WTC11 (cell line): ENCODE measurements at places on chromosomes 6 and 20. TPM values are rescaled to one million over a fixed set of nuclear protein-coding genes. Genes with fewer than 3 reads are reported as not detected.
A peak's percentile ranks its signal among the peaks of the same experiment; 100 is the strongest.

GSTA4 gene
- 12.6 to 24.6 TPM (median 23.1 TPM) in 3 replicates for total RNA-seq

GRCh38 chr6:159279790-159280277 is 110.6 kb downstream of the FNDC1 start:
- no peak for DNase-seq

RALGAPA2 gene
- total RNA-seq: 18.2 to 20.6 TPM (median 18.6 TPM) in 3 replicates

VGLL2 gene
- 0.11 TPM in 1 of 3 replicates, not detected in the others for total RNA-seq

DNA sequence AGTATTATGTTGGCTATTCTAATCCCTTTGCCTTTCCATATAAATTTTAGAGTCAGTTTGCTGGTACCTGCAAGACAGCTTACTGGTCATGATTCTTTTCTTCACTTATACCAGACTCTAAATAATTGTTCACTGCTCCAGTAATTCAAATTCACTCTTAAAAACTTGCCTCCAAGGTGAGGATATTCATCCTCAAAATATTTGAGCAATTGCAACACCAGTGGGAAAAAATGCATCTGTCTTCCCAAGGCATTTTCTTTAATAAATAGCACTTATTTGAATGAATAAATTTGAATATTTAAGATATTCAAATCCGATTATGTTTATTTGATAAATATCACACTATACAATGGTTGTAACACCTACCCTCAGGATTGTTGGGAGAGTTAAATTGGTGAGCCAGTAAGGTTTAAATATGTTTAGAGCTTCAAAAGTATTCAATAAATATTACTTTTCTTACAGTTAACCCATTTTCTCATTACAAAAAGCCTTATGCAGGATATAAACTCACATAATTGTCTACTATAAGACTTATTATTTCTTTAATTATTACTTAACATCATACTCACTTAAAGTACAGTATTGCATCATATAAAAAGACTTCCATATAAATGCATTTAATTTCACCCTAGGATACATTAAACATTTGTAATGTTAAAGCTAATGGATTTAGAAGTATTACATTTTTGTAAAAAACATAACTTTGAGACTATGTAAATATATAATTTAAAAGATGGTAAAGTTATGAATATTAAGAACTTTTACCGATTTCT is 285.6 kb downstream of the SAMD5 start:
- DNase-seq: no peak

- DNase-seq: no peak
These were observed 227.3 kb upstream of the TENT5A start for GRCh38 chr6:81979767-81980166.

DNA sequence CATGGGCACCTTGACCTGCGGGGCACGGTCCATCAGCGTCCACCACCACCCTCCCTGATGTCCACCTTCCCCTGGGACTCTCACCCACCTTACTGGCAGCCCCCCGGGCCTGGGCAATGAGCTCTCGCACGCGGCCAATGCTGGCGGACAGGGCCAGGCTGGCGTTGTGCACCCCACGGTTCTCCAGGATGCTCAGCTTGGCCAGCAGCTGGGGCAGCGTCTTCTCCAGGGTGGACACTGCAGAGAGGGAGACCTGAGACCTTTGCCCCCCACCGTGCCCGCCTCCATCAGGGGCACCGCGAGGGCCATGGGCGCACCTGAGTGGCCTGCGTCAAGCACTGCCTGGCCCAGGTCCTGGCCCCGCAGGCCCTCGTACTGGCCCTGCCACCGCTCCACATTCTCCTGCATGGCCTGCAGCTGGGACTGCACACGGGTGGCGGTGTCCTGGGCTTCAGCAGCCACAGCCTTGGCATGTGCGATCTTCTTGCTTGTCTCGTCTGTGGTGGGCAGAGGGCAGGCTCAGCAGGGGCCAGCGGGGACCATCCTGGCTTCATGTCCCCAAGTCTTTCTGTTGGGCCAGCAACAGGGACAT is 12.0 kb downstream of the ADRM1 start:
- no peak for DNase-seq

- no peak for DNase-seq
These were observed 33.3 kb downstream of the PPP1R14C start for GRCh38 chr6:150176152-150176551.

GRCh38 chr6:162157167-162157870 is 570.2 kb downstream of the PRKN start:
- DNase-seq: no peak

GRCh38 chr6:161507375-161507774 is 233.5 kb upstream of the AGPAT4 start:
- no peak for DNase-seq

GRCh38 chr6:49531774-49532569 is 18.5 kb upstream of the C6orf141 start:
- DNase-seq: no peak

DNA sequence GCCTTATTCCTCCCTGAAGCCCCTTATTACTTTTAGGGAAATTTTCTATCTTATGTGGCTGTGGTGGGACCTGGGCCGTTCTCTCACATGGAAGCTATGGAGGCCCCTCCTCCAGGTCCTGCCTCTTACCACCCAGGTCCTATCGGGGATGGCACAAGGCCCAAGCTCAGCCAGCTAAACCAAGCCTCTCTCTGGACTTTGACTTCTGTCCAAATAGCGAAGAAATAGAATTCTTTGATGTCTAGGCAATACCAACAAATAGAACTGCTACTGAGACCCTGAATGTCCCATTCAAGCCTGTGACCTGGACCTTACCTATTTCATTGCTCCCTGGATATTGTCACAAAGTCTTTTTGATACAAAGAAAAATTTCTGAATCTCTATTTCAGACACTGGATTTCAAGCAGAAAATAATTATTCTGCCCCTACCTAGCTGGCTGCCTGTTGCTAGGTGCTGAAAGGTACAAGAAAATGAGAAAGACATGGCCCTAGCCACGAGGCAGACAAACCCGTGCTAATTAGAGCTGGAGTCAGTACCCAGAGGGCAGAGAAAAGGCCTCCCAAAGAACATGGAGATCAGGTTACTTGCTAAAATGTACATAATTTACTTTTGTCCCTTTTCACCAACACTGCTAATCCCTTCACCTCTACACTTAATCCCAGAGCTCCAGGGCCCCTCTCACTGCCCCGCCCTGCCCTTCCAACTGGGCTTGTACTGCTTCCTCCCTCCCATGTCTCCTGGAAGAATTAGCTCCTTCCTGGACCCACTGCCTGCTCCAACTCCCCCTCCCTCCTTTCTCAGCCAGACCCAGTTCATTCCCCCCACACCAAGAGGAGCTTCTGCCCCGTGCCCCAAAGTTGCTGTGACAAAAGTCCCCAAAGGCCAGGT is 15.5 kb upstream of the NNAT start:
- DNase-seq: no peak

- DNase-seq: peak; percentile 44
These were observed 530 bp downstream of the TDP2 start for GRCh38 chr6:24666097-24666640.

- no peak for DNase-seq
These were observed 81.1 kb upstream of the PIM1 start for GRCh38 chr6:37088897-37089296.

- no peak for DNase-seq
These were observed 142.3 kb downstream of the FARS2 start for GRCh38 chr6:5403609-5404008.

DNA sequence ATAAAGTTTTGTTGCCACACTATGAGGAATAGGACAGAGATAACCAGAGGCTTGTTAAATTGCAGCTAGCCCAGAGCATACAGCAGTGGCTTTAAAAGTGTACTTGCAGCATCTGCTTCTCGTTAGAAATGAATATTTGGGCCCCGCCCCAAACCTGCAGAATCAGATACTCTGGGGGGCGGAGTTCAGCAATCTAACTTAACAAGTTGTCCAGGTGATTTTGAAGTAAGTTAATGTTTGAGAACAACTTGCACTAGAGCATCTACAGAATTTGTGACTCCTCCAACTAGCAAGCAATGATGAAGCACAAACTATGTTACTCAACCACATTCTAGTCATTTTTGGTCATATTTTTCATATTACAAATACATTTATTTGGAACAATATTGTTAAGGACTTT is 10.6 kb upstream of the SUPT3H start:
- no peak for DNase-seq

ZSCAN16 gene
- total RNA-seq: 5.7 to 7.3 TPM (median 7.1 TPM) in 3 replicates

KCNK15 gene
- total RNA-seq: 0.24 to 0.37 TPM (median 0.32 TPM) in 3 replicates

RNF182 gene
- 4.4 to 7.1 TPM (median 6.7 TPM) in 3 replicates for total RNA-seq

EDN1 gene
- 0.50 to 1.0 TPM (median 0.80 TPM) in 3 replicates for total RNA-seq

GRCh38 chr6:4178737-4179333 is 43.5 kb upstream of the ECI2 start:
- no peak for DNase-seq

OPRM1 gene
- not detected in 3 replicates for total RNA-seq

GRCh38 chr6:140203661-140204147 is 829.3 kb upstream of the CITED2 start:
- DNase-seq: no peak

- DNase-seq: no peak
These were observed 13.7 kb downstream of the BPIFA1 start for GRCh38 chr20:33249456-33249855.

- DNase-seq: no peak
These were observed 6.0 kb upstream of the HCK start for GRCh38 chr20:32045999-32046398.

DNA sequence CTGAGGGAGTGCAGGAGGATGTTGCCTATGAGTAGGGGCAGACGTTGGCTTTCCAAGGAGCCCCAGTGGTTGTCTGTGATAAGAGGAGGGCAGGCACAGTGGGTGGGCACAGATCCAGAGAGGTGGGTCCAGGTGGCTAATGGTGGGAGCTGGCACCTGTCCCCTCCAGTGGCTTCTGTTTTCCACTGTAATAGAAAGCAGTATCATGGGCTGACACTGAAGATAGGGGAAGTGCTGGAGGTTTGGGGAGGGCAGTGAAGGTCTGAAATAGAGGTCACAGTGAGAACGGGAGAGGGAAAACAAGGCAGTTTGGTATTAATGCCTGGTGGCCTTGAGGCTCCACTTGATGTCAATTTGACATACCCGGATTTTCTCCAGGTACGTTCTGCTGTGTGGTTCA is 10.5 kb upstream of the TXNDC5 start:
- DNase-seq: no peak

SPATA25 gene
- total RNA-seq: 3.3 to 4.5 TPM (median 3.7 TPM) in 3 replicates

DNA sequence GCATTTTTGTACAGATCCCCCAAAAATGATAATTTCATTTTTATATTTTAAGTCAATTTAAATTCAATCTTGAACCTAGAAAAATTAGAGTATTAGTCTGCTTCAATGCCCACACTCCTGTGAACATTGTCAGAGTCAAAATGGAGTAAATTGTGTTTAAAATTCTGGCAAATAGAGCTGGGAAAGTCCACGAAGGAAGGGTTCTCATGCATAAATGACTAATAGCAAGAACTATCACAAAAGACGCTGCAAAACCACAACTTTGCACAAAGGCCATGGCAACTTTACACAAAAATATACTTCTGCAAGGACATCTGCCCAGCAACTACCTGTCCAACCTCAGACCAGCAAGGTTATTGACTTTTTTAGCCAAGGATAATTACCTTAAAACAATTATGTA is 203.2 kb upstream of the SMLR1 start:
- no peak for DNase-seq

DNA sequence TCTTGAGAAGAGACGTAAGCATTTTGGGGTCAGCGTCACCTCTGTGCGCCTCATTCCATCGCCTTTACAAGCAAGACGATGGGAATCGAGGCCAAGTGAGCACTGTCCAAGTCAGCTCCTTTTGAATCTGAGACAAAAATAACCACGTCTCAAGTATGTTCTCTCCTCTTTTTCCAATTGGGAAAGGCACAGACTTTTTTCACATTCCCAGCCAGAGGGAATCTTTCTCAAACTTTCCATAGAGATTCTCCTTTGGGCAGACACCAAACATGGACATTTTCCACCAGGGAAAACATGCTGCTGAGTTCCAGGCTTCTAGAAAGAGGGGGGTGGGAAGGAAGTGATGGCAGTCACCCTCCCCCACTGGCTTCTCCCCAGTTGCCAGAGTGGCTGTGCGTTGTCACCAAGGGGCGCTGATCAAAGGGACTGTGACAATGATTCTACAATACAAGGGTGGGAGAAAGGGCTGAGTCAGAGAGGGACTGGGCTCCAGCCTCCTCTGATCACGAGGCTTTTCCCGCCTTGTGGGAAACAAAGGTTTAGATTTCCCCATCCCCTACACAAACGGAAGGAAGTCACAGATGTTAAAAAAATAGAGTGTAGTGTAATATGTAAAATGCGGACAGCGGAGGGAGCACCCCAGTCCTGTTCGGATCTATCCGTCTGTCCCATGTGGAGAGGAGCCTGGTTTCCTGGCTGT is 281.9 kb upstream of the RNF24 start:
- no peak for DNase-seq

GRCh38 chr20:34553366-34553867 is 5.1 kb upstream of the MAP1LC3A start:
- DNase-seq: no peak

DNA sequence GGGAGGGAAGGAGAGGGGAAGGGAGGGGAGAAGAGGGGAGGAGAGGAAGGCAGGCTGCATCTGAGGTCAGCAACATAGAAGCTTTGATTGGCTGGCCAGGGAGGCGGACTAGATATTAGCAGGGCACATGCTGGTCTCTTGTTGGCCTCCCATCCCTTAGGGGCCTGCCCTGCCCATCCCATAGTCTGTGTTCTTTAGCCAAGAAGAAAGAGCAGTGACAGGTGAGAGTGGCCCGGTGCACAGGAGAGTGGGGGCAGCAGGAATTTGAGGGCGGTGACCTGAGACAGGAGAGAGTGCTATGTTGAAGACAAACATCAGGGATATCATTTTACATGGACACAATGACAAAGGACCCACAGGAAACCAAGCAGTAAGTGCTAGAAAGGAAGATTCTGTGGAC is 413.5 kb downstream of the SYNE1 start:
- DNase-seq: no peak

CCN5 gene
- 0.16 to 0.37 TPM (median 0.23 TPM) in 3 replicates for total RNA-seq

TOP1 gene
- total RNA-seq: 77.7 to 81.8 TPM (median 80.0 TPM) in 3 replicates

- no peak for DNase-seq
These were observed 182.6 kb downstream of the ERMARD start for GRCh38 chr6:169933839-169934698.

DNA sequence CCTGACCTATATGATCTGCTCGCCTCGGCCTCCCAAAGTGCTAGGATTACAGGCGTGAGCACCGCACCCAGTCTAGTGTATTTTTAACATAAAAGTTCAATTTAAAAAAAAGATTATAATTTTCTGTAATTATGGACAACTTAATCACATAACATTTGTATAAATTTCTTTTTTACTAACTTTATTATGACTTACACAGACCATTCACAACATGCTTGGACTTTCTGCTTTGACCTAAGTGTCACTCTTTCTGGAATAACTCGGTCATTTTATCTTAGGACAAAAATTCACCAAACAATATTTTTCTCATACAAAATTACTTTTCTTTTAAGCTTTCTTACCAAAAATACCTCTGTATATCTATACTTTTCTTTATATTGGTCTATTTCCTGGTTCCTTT is 15.4 kb upstream of the IL22RA2 start:
- no peak for DNase-seq
